ENCODE measurements at places on chromosomes 4 and X. TPM values are rescaled to one million over a fixed set of nuclear protein-coding genes. Genes with fewer than 3 reads are reported as not detected.
A peak's percentile ranks its signal among the peaks of the same experiment; 100 is the strongest.

Gene DCAF8L2
- total RNA-seq = not detected

Gene YIPF7
- total RNA-seq = not detected

Gene ELF2
- total RNA-seq = 20.4 TPM

Gene TMEM271
- not detected for total RNA-seq

Gene ARX
- total RNA-seq = not detected

Gene MAP7D3
- total RNA-seq = 0.40 TPM

Gene FSTL5
- not detected for total RNA-seq

Gene HSFX4
- not detected for total RNA-seq

Gene MAOB
- total RNA-seq = not detected

Gene FGFBP2
- total RNA-seq = not detected

Gene STOX2
- total RNA-seq = 3.6 TPM

Gene ASMT
- not detected for total RNA-seq

DNA sequence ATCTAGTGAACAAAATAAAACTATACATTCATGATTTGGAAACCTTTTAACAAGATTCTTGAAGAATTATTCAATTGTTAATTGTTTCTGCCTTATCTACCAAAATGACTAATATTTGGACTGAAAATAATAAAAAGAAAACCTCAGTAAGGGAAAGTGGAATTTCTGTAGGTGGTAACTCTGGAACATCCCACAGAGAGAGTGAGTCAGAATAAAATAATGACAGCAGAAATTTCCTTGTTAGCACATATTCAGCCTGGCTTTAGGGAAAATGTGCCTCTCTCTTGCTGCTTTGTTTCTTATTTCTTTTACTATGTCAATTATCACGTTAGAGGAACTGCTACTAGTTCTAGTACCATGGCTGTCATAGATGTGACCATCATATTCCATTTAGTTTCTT lies 421.5 kb upstream of the GNPDA2 start:
- peak; percentile 51 for DNase-seq

DNA sequence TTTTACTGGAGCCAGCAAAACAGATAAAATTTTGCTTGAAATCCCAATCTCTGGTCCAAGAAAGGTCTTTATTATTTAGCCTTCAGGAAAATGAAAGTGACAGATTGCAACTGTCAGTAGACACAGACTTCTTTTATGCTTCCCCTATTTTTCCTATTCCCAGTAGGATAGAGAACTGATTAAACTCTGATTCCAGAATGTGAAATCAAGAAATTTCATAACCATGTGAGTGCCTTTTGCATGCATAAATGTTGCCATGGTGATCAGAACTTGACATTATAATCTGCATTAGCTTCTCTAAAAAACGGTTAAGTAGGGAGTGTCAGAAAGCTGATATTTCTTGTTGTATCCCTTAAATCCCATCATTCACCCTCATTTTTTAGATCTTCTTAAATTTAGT lies 255.2 kb upstream of the GABRA2 start:
- no peak for DNase-seq

GRCh38 chr4:87718217-87718835 lies 68.2 kb downstream of the DMP1 start:
- no peak for DNase-seq

DNA sequence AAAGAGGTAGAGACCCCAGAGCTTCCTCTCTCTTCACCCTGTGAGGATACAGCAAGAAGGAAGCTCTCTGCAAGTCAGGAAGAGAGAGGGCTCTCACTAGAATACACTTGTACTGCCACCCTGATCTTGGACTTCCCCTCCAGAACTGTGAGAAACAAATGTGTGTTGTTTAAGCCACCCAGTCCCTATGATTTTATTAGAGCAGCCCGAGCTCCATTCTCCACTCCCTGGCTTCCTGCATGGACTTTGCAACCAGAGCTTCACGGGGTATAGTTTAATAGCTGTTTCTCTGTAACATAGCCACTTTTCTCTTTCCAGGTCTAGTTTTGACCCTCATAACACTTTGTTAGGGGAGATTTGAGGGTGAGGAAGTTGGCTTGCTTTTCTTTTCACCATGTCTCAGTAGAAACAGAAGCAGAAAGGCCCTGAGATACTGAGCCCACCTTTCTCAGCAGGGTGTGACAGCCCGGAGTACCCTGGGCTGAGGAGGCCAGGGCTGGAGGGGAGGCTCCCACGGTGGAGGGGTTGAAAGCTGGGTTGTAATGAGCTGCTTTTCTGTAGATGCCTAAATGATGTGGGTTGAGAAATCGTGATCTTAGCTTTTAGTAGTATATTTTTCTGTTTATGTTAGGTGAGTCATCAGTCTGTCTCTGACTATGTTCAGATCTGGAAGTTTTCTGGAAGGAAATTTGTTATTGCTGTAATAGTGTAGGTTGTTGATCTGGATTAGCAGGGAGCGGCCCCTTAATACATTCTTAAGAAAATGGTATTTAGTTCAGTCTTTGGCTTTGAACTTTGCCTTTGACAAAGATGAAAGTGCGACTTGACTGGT lies 118.6 kb downstream of the PTTG2 start:
- peak; percentile 59 for DNase-seq

DNA sequence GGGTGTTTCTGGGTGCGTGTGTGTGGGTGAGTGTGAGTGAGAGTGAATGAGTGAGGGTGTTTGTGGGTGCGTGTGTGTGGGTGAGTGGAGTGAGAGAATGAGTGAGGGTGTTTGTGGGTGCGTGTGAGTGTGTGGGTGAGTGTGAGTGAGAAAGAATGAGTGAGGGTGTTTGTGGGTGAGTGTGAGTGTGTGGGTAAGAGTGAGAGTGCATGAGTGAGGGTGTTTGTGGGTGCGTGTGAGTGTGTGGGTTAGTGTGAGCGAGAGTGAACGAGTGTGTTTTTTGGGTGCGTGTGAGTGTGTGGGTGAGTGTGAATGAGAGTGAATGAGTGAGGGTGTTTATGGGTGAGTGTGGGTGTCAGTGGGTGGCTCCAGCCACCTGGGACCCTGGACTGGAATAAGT lies 1676.1 kb upstream of the TENM3 start:
- no peak for DNase-seq

DNA sequence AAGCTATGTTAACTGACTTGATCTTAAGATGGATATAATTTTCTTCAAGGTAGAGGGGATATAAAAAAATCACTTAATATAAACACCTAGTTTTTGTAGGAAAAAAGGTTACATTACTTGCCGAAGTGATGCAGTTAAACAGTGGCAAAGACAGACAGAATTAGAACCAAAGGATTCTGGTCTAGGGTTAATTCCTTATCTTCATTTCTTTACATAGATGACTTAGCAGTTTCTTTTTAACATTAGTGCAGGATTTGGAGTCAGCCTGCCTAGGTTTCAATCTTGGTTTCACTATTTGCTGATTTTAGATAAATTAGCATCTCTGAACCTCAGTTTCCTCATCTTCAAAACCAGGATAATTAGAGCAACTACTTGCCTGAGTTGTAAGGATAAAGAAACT lies 14.3 kb downstream of the ZAR1 start:
- DNase-seq = no peak

DNA sequence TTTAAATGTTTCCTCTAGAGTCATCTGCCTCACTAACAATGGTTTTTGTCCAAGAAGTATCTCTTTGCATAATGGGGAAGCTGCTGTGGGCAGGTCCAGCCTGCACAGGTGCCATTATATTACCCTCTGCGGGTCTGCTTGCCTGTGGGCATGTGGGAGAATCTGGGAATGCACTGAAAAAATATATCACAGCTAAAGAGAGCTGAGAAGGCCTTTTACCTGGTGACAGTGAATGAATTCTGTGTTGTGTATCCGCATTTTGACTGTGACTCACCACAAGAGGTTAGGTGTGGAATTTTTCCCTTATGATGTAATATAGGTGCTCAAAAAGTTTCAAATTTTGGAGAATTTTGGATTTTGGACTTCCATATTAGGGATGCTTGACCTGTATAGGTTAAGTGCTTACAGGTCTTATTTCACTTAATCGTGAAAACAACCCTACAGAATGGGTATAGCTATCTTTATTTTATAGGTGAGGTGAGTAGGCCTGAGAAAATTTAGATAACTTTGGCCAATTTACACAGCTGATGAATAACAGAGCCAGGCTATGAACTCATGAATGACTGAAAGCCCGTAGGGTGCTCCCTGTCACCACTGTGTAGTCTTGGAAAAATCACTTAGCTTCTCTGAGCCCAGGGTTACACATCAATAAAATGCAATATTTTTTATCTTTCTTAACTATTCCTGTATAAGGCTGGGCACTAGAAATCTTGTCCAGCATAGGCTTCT lies 198.0 kb upstream of the EPHA5 start:
- peak; percentile 90 for DNase-seq

GRCh38 chr4:181956512-181956911 lies 286.7 kb upstream of the TENM3 start:
- no peak for DNase-seq

- no peak for DNase-seq
These were observed 27.1 kb downstream of the FAM47E start for GRCh38 chr4:76278583-76278982.

DNA sequence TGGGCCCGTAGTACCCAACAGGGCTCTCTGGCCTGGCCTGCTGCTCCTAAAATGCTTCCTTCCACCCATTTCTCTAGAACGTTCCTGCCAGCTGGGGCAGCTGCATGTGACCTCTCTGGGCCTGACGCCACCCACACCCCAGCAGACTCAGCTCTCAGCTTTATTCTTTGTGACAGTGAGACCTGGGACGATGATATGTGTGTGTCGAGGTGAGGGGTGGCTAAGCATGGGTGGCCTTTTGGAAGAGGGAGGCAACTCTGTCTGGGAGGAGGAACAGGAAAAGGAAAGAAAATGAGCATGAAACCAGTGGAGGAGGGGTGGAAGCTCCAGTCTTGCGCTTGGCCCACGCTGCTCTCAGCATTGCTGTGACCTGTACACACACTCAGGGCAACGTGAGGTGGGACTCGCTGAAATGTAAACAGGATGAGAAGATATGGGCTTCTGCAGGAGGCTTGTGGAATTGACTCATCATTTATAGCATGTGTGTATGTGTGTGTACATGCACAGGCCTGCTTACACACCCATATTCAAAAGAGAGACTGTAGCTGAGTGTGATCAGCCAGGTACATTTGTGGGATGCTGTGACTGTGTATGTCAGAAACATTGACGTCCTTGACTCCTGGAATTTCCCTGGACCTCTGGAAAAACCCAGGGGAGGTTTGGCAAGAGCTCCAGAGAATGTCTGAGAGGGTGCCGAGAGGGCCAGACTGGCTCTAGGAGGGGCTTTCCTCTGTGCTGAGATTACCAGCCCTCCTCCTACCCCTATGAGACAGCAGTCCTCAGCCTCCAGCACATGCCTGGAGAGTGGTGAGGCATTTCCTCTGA lies 137.9 kb downstream of the PJA1 start:
- peak; percentile 91 for DNase-seq

GRCh38 chr4:119653990-119654389 lies 25.4 kb upstream of the PDE5A start:
- no peak for DNase-seq

DNA sequence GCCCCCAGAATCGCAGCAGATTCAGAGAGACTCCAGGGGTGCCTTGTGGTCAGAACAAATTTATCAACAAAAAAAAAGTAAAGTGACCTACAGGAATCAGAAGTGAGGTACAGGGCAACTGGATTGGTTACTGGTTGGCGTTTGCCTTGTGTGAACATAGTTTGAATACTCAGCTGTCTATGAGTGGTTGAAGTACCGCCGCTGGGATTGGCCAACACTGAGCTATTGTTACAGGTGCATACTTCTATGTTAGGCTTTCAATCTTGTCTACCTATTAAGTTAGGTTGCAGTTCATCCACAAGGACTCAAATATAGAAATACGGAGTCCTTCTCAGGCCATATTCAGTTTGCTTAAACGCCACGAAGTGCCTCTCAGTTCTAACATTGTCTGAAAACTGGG lies 993.5 kb upstream of the PRKX start:
- DNase-seq = no peak

DNA sequence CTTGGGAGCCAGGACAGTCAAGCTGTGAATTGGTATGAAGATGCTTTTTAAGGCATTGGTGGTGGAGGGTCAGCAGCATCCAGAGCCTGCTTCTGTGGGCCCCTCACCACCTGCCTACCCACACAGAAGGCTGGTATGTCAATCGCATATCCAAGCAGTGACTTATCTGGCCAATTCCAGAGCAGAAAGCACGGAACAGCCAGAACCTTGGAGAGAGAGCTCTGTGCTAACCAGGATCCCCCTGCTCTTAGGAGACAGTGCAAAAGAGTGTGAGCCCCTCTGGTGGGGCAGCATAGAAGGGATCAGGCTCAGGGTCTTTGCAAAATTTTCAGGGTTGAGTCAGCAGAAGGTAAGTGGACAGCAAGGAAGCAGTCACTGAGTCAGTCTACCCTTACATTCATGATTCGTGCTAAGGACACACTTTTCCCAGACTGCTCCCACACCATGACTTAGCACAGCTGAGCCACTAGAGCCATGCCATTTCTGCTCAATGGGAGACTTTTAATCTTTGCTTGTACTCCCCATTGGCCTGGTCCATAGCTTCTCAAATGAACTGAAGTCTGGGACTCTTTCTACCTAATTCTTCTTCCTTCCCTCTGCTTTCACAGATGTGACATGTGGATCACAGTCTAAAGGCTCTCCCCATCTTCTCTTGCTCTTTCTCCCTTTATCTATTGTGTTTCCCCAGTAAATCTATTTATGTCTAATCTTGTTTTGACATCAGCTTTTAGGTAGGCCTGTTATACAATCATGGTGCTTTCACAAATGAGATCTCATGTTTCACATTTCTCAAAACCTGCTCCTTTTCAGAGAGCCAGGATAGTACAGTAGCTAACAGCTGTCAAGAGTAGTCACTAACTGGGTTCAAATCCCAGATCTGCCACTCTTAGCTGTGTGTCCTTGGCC lies 20.0 kb downstream of the MORF4L2 start:
- DNase-seq = no peak

DNA sequence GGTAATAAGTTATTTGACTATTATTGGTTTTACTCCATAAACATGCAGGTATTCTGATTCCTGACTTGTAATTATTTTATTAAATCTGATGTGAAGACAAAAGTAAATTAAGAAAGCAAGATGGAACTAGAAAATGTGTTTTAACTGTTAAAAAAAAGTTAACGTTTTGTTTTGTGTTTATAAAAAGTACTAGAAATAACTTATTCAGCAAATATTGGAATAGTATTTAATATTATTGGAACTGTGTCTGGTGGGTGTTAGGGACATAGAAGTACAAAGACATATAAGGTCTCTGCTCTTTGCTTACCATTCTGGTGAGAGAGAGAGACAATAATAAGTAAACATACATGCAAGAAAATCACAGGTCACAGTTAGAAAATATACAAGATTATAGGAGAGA lies 15.7 kb downstream of the TIFA start:
- DNase-seq = no peak

- DNase-seq = no peak
These were observed 27.2 kb downstream of the FAAH2 start for GRCh38 chrX:57313583-57314215.

DNA sequence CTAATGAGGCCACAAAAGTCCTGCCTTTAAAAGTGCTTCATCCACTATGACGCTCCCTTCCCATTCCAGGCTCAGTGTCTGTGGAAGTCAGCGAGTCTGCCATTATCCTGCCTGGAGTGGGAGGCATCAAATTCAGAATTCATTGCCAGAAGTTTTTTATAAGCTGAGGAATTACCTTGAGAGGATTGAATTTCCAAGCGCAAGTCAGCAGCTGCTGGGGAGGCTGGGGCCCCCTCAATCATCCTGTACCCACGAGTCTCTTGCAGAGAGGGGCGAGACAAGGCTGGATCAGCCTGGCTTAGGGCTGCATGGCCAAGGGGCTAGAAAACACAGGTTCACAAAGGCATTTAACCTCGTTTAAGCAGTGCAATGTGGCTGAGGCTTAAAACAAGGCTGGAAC lies 170.5 kb upstream of the NOCT start:
- no peak for DNase-seq

GRCh38 chr4:121280425-121280824 lies 100.4 kb downstream of the QRFPR start:
- no peak for DNase-seq

- DNase-seq = peak; percentile 27
These were observed 424.0 kb upstream of the NDST4 start for GRCh38 chr4:115537387-115537786.

Measured in PC-3 (cell line).